NCI-H1048 (cell line): ENCODE measurements at places on chromosomes 11 and 22.

GRCh38 chr11:76630600-76631281, 39.8 kb downstream of the LRRC32 start:
- no peak for DNase-seq

DNA sequence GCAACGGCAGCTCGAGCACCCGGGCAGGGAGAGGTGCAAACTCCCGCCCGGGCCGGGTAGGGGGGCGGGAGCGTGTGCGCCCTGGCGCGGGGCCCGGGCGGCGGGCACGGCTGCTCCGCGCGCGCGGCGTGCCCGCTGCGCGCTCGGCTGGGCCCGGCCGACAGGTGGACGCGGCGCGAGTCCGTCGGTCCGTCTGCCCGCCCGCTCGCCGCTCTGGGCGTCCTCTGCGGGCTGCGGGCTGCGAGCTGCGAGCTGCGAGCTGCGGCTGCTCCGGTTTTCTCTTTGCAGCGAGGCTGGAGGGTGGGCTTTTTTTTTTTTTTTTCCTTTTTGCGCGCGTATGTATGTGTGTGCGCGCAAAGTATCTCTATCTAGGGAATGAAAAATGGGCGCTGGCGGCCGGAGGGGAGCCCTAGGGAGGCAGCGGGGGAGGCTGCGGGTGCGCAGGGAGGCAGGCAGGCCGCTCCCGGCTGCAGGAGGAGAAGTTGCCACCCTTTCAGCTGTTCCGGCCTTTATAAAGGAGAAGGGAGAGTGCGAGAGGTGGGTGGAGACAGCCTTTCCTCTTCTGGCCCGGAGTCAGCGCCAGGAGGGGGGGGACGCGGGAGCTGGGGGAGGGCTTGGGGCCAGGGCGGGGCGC, at the start of gene PDGFB:
TSS of gene PDGFB (minus strand) at position 487 of the 634 bp plus-strand sequence. CDS start 1,019 bp downstream, outside the sequence.
- no peak for DNase-seq

- no peak for DNase-seq
These were observed 21.5 kb downstream of the RANGAP1 start for GRCh38 chr22:41264408-41264941.

DNA sequence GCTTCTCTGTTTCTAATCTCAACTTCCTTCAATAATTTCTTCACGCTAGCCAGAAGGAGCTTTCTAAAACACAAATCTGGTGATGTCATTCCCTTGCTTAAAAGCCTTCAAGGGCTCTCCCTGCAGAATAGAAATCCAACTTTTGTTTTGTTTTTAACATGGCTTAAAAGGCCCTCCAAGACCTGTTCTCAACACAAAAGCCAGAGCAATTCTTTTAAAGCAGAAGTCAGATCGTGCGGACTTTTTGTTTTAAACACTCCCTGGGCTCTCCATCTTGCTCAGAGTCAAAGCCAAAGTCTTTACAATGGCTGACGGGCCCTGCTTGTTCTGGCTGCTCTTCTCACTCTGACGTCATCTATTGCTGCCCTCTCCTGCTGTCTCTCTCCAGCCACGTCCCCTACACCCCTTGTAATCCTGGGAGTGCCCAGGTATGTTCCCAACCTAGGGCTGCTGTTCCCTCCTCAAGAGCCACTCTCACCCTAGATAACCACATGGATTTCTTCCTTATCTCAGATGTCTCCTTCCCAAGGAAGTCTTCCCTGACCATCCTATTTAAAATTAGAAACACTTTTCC, 22.5 kb downstream of the TECTA start:
- no peak for DNase-seq

DNA sequence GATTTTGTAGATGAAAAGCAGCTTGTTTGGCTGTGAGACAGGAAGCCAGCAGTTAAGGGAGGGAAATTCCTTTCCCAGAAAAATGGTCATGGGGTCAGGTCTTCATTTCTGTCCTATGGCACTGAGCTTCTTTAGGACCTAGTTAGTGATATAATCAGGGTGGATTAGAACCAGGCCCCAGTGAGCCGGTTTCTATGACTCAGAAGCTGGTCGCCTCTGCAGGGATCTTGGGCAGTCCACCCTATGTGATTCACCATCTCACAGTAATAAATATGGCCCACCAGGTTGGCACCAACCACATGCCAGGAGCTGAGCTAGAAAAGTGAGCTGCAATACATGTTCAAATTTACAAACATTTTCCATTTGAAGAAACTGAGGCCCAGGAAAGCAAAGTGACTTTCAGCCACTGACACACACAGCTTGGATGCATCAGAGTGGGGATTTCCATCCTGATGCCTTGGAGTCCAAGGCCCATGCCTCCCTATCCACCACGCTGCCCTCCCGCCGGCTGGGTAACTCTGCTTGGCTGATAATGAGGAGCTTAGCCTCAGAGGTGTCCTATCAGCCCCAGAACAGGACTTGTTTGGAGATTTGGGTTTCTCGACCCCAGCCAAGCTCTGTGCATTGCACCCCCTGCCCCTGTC, 42.0 kb downstream of the CD82 start:
- DNase-seq, result no peak

DNA sequence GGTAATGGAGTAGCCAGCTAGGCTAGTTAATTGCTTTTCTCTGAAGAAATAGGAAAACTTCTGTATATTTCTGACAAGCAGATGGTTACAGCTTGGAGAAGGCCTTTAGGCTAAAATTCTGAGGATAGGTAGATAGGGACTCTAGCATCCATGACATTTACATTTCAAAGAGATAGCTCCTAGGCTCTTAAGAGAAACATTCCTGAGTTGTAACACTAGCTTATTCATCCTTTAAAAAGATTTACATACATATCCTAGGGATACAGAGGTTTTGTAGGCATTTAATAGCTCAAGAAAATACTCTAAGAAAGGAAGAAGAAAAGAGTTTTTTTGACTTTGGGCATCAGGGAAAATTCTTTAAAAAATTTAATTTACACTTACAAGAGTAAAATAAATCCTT, 130.9 kb upstream of the CCDC179 start:
- DNase-seq, result no peak

DNA sequence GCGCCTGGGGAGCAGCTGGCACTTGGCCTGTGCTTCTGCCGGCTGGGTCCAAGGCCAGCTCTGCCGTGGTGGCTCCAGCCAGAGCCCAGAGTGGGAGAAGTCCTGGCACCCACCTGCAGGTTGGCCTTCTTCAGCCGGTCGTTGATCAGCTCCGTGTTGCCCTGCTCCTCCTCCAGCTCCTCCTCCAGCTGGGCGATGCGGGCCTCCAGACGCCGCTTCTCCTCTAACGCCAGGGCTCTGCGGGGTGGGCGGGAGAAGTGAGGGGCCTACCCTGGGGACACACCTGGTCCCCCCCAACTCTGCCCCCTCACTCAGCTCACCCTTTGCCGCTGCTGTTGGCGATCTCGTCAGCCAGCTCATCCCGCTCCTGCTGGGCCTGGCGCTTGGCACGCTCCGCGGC, 32.6 kb downstream of the APOL1 start:
- no peak for DNase-seq

GRCh38 chr11:117177534-117178209, 871 bp upstream of the SIDT2 start:
- DNase-seq, result no peak

DNA sequence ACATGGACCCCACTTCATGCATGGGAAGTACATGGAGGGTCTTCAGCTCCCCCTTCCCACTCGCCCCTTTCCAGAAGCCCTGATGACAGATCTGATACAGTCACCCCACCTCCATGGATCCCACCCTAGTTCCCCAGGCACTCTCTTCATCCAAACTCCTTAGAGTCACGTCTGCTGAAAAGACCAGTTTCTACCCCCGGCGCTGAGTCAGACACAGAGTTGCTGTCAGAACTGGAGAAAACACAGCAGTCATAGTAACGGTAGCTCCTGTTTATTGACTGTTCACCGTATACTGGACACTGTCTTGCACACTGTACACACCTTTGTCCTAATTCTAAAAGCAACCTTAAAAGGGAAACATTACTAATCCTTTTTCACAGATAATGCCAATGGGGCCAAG, 29.1 kb downstream of the DRD2 start:
- DNase-seq, result no peak

DNA sequence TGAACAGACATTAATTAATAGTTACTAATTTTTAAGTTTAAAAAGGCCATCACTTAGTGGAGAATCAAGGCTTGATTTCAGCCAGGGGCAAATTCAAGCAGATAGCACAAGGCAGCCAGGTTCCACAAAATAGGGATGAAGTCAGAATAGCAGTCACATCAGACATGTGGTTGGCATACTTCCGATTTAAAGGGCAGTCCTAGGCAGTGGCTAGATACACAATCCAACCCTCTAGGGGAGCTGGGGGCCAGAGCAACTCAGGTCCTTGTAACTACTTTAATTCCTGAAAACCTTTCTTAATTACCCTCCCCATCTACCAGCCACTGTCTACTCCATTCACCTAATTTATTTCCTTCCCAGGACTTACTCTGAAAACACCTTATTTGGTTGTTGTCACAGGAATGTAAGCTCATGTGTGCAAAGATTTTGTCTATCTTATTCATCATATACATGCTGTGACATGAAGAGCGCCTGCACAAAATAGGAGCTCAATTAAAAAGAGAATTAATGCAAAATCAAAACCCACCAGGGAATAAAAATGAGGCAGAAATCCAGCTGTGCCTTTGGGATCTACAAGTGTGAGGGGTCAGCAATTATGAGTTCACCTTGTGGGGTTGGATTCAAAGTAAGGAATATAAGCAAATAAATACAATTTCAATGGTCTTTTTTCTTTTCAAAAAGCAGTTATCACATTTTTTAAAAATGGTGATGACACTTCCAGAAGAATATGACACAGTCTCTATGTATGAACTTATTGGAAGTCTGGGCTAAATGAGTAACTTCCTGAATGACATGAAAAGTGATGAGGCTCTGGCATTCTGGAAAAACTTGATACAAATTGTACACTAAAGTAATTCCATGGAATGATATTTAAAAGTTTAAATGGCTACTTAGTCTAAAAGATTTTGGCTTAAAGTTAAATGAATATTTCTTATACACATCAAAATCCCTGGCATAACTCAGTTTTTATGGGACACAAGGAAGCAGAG, 53.8 kb downstream of the COPB1 start:
- DNase-seq, result no peak

- no peak for DNase-seq
These were observed 12.2 kb downstream of the NEAT1 start for GRCh38 chr11:65434667-65435410.

- DNase-seq, result no peak
These were observed 27.7 kb upstream of the MUC5B start for GRCh38 chr11:1194977-1195681.

DNA sequence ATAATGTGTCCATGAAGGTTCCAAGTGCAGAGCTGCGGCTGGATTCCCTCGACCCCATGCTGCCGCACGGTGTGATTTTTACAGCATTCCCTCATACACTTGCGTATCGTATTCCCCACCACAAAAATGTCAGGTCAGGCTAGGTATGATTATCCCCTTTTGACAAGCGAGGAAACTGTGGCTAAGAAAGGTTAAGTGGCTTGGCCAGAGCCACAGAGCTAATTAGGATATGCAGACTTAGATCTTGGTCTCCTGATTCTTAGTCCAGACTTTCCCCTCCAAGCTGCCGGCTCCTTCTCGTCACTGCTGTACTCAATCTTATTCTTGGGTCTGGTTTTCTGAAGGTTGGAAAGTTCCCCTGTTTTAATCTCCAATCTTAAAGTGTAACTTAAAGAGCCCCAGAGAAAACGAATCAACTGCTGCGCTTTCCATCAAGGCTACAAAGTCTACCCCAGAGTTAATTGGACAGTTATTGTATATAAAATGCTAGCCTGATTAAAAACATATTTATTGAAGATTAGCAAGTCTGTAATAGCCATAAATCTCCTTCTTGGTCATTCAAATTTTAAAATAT, 176.6 kb downstream of the ADAMTS15 start:
- DNase-seq, result no peak

DNA sequence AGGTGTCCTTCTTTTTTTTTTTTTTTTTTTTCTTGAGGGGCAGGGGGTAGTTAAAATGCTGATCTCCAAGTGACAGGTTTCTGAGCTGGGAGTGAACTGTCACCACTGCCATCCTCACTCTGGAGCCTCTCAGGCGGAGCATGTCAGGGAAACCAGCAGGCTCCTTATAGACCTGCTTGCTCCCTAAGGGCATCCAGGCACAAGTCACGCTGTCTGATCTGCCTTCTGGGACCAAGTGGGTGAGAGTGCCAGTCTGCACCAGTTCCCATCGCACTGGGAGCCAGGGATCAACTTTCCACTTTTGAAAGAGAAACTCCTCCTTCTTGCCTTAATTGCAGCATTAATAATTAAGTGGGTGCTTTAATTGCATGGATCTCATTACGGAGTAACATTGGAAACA, 537.9 kb upstream of the CADM1 start:
- DNase-seq, result no peak

GRCh38 chr11:106745941-106746340, 272.3 kb downstream of the GUCY1A2 start:
- no peak for DNase-seq

- no peak for DNase-seq
These were observed 3.5 kb downstream of the KRTAP5-9 start for GRCh38 chr11:71551711-71552110.

DNA sequence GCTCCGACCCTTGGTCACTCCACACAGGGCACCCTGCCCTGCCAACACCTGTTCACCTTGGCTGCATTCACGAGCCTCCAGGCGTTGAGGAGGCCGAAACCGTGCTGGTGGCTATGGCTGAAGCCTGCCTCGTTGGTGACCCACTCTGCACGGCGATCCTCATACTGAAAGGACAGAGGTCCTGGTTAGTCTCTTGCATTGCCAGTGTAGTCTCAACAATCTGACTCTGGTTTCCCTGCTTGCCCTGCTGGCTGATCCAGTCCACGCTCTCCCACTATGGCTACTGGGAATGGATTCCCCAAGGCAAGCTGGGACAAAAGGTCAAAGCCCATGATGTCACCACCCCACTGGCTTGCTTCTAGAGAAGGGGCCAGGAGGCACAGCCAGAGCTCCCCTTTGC, 12.9 kb downstream of the PCSK7 start:
- DNase-seq, result no peak

- DNase-seq, result no peak
These were observed 1040.0 kb downstream of the TBC1D22A start for GRCh38 chr22:47802421-47802820.

GRCh38 chr11:19719960-19720359, 7.3 kb downstream of the NAV2 start:
- no peak for DNase-seq

DNA sequence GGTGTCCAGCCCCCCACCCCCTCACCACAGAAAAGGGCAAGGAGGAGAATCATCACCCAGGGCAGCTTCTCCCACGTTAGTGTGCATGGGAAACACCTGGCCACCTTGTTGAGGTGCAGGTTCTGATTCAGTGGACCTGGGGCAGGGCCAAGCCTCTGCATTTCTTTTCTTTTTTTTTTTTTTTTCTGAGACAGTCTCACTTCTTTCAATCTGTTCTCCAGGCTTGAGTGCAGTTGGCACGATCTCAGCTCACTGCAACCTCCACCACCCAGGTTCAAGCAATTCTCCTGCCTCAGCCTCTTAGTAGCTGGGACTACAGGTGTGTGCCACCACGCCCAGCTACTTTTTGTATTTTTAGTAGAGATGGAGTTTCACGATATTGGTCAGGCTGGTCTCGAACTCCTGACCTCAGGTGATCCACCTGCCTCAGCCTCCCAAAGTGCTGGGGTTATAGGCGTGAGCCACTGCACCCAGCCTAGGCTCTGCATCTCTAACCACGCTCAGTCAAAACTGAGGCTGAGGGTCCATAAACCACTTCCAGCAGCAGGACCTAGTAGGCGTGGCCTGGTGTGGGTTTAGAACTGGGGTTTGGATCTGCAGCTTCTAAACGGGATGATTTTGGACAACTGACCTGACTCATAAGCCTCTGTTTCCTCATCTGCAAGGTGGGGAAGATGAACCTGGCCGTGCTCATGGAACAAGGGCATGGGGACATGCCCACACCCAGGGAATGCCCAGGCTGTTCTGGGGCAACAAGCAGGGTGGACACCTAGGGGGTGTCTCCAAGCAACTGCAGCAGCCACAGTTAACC, 734 bp downstream of the ZP1 start:
- no peak for DNase-seq

- DNase-seq, result no peak
These were observed 59.7 kb upstream of the RAG2 start for GRCh38 chr11:36657610-36658267.
